Prostate gland (tissue), 2 donors: ENCODE measurements at places on chromosomes 6 and 20. TPM values are rescaled to one million over a fixed set of nuclear protein-coding genes. Genes with fewer than 3 reads are reported as not detected.

DNA sequence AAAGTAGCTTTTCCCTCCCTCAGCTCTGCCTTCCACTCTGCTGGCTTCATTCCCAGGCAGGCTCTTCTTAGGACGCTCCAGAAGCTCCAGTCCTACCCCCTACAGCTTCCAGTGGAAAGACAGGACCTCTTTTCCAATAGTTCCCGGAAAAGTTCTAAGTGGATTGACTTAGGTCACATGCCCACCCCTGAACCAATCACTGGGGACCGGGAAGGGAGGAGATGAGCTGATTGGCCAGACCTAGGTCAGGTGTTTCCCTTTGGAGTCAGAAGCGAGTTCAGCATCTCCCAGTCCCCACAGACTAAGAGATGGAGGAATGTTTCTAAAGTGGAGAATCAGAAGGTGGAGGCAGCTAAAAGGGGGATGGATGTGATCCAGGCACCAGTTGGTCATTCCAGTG lies 62.9 kb upstream of the KCNG1 start:
- no peak overlapping the region for H3K4me3 ChIP-seq
- no peaks in the 10 kb centered on the region for H3K27me3 ChIP-seq
- DNase-seq: no peak
- H3K4me1 ChIP-seq: no peaks in the 10 kb centered on the region

GRCh38 chr6:6333501-6333900 lies 13.0 kb upstream of the F13A1 start:
- no peak overlapping the region for H3K27ac ChIP-seq
- no peak for DNase-seq
- no peaks in the 10 kb centered on the region for H3K36me3 ChIP-seq
- H3K4me1 ChIP-seq: no peaks in the 10 kb centered on the region

DNA sequence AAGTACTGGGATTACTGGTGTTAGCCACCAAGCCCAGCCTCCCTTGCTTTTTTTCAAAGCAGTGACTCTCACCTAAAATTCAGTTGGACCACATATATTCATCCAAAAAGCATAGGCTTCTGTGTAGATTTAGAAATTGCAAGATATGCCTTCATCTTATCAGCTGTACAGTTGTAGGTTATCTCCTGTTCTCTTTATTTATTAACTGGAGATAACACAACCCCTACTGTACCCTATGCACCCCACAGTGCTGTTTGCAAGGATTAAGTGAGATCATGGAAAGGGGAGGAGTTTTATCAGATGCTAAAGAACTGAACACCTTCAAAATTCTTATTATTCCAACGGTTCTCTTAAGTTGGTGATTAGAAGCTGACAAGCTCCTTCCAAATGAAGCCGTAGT lies 164.4 kb upstream of the JARID2 start:
- H3K27ac ChIP-seq: no peak overlapping the region
- DNase-seq: no peak
- no peak overlapping the region for H3K4me3 ChIP-seq

Gene AGPAT1
- 52.6 TPM for total RNA-seq

DNA sequence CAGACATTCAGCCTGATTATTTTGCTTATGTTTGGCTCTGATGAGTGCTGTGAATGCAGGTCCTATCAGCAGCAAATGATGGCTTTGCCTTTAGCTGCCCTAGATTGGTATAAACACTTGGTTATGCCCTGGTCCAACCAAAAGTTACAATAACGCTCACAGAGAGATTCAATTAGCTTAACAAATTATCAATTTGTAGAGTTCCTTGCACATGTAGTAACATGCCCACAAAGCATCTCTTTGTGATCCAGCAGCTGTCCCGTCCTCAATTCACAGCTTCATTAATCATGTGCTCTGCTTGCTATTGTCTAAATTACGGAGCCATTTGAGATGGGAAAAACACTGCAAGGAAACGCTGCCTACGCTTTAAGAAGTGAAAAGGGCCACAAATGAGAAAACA lies 457.9 kb downstream of the HDGFL1 start:
- no peak for DNase-seq
- no peaks in the 10 kb centered on the region for H3K4me1 ChIP-seq
- H3K27ac ChIP-seq: no peak overlapping the region
- H3K27me3 ChIP-seq: no peaks in the 10 kb centered on the region
- H3K36me3 ChIP-seq: no peaks in the 10 kb centered on the region
